ENCODE measurements at places on chromosomes 7 and 10.

DNA sequence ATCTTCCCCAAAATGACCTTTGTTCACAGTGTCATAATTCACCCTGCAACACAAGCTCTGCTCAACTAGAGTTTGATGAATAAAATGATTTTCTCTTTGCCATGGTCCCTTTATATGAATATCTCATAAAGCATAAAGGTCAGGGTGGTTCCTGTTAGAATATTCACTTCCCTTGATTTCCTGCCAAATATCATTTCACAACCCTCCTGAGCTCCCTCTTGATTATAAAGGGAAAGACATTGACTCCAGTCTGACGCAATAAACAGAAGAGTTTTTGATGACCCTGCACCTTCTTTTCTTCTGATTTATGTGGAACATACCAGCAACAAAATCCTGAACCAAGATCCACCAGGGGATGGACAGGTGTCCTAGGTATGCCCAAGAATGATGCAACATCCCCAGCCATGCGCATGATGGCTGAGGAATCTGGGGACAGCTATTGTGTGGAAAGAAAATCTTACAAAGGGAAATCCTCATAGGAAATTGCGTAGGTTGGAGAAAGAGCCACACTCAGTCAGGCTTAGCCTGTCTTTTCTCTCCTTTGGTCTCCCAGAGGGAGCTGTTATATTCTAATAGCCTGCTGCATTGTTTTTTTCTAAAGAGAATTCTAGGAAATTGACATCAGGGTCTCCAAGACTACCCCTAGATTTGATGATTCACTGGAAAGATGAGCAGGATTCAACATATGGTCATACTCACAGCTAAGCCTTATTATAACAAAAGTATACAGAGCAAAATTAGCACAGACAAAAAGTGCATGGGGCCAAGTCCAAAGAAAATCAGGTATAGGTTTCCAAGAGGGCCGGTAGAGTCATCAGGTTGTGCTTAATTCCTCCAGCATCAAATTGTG is 18.8 kb downstream of the IFIT3 start:
- DNase-seq, result no peak

GRCh38 chr10:73997461-73997786 is 492 bp upstream of the VCL start:
- DNase-seq, result no peak

- peak; percentile 84 for DNase-seq
Observed at GRCh38 chr7:31192986-31193385, 140.9 kb downstream of the ADCYAP1R1 start.

DNA sequence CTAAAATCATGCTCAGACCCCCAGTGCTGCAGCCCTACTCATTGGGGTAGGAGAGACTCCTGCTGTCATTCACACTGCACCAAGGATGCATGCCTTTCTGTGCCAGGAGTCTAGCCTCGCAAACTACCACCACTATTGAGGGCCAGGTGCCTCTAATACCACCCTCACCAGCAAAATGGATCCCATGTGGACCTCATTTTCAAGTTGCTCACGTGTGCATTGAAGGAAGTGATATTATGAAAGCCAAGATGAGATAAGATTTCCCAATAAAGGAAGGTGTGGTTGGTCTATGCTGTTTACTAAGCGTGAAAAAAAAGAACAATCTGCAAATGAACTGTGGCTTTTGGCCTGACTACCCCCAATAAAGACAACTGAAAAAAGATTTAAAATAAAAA is 7.2 kb upstream of the LAMTOR4 start:
- no peak for DNase-seq

- DNase-seq, result no peak
Observed at GRCh38 chr10:103768345-103768744, 87.0 kb downstream of the SH3PXD2A start.

GRCh38 chr7:89002981-89003956 is 207.7 kb upstream of the TEX47 start:
- DNase-seq, result no peak

DNA sequence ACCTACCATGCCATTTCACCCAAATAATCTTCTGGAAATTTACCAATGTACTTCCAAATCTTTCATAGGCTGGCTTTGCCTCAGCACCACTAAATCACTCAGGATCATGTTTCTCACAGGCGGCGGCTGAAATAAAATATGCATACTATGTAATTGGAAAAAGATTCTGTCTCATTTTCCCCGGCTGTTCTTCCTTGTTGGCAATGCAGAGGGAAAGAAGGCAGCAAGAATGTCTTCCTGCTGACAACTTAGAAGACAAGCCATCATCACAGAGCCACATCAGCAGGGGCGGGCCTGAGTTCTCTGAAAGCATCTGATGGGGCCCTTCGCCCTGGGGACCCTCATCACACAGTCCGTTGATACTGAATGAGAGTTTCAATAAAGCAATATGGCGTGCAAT is 39.2 kb upstream of the COL1A2 start:
- DNase-seq, result no peak

DNA sequence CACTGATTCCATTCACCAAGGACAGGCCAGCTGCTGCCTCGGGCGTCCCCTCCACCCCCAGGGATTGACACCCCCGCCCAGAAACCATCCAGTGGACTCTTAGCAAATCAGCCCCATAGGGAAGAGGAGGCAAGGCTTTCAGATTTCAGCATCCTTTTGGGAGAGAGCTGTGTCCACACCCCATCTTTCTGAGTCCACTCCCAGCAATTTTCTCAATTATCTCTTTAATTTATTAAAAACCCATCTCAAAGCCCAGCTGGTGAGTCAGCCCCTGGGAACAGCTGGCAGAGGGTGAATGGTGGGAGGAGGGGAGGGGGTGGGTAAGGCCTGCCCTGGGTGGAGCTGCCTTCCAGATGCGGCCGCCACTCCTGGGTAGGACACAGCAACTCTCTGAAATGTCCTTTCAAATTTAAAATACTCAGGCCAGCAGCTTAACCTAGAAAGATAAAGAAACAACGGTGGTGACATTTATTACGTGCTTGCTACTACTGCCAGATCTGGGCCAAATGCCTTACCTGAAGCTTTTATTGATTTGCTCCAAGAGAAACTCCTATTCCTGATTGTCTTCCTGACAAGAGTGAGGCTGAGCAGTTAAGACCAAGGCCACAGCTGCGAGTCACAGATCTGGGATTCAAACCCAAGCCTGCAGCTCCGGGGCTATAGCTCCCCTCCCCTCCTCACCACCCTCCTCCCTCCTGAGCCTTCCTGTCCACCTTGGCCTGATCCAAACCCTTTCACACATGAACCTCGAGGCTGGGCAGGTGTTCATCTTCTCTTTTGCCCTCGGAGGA is 120.4 kb downstream of the RGS10 start:
- DNase-seq, result no peak

DNA sequence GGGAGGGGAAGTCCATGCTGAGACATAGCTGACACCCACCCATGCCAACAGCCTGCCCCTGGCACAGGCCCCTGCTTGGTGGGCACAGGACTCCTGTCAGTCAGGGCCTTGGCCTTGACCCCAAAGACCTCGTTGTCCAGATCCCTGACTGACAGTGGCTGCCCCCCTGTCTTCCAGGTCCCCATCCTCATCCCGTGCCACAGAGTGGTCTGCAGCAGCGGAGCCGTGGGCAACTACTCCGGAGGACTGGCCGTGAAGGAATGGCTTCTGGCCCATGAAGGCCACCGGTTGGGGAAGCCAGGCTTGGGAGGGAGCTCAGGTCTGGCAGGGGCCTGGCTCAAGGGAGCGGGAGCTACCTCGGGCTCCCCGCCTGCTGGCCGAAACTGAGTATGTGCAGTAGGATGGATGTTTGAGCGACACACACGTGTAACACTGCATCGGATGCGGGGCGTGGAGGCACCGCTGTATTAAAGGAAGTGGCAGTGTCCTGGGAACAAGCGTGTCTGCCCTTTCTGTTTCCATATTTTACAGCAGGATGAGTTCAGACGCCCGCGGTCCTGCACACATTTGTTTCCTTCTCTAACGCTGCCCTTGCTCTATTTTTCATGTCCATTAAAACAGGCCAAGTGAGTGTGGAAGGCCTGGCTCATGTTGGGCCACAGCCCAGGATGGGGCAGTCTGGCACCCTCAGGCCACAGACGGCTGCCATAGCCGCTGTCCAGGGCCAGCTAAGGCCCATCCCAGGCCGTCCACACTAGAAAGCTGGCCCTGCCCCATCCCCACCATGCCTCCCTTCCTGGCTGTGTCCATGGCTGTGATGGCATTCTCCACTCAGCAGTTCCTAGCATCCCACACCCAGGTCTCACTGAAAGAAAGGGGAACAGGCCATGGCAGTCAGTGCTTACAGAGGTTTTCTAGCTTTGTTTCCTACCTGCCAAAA is 197.2 kb downstream of the EBF3 start:
- no peak for DNase-seq

DNA sequence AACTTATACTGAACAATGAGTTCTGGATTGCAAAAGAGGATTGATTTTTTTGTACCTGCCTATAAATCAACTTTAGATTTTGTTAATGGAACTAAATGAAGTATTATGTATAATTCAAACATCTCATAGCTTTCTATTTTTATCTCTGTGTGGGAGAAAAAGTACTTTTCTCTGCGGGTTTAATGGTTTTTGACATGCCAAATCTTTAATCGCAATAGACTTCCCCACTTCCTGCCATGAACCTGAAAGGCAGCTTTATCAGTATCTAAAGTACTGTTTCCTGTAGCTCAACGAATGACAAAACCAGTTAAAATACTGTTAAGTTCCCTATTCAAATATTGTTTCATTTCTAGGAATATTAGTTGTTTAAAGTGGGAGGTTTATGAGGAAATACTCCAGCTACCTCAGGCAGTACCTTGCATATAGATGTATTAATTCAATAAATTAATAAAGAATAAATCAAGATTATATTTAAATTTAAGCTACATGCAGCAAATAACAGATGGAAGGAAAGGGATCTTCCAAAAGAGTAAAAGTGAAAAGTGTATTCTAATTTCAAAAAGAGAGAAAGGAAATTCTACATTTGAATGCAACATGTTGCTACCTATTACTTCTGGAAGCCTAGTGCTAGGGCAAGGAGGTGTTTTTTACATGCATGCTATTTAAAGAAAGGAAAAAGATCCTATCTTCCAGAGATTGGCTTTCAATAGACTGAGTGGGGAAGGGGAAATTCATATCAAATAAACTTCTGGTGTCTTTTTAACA is 75.9 kb downstream of the SVOPL start:
- no peak for DNase-seq

DNA sequence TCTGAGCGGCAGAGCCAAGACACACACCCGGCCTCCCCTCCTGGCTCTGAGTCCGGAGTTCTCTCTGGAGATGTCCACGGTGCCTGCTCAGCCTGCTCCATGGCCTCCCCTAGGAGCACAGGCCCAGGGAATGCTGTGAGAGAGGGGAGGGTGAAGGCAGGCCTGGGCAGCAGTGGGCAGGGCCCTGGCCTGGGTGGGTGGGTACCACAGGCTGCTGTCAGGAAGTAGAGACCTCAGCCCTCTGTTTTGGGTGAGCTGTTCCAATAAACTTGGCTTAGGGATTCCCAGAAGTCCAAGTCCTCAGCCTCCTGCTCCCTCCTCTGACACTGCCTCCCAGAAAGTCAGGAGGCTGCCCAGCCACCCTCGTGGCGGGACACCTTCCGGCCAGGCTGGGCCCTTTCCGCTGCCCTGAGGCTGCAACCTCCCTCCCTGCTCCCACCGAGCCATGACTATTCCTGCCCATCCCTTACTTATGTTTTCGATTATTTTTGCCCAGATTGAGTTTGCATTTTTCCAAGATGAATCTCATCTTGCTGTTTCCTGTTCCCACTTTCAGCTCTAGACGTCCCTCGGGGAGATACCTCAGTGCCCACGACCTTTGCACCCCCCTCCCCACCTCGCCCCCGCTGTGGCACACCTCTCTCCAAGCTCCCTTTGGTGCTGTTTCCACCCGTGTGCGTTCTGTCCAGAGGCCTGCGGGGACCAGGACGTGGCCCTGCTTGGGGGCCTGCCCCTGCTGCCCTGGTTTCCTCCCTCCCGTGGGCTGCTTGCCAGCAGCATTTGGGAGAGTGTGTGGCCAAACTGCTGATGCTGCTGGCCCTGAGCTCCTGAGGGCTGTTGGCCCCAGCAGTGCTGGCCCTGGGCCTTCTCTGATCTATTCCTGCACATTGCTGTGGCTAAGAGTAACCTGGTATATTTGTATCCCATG is 5.8 kb upstream of the POLM start:
- DNase-seq, result no peak

GRCh38 chr10:3881622-3882021 is 96.6 kb upstream of the KLF6 start:
- no peak for DNase-seq

GRCh38 chr7:54349229-54349628 is 192.9 kb upstream of the VSTM2A start:
- DNase-seq, result no peak

- DNase-seq, result peak; percentile 84
Observed at GRCh38 chr7:28179120-28180030, 1.2 kb downstream of the JAZF1 start.

DNA sequence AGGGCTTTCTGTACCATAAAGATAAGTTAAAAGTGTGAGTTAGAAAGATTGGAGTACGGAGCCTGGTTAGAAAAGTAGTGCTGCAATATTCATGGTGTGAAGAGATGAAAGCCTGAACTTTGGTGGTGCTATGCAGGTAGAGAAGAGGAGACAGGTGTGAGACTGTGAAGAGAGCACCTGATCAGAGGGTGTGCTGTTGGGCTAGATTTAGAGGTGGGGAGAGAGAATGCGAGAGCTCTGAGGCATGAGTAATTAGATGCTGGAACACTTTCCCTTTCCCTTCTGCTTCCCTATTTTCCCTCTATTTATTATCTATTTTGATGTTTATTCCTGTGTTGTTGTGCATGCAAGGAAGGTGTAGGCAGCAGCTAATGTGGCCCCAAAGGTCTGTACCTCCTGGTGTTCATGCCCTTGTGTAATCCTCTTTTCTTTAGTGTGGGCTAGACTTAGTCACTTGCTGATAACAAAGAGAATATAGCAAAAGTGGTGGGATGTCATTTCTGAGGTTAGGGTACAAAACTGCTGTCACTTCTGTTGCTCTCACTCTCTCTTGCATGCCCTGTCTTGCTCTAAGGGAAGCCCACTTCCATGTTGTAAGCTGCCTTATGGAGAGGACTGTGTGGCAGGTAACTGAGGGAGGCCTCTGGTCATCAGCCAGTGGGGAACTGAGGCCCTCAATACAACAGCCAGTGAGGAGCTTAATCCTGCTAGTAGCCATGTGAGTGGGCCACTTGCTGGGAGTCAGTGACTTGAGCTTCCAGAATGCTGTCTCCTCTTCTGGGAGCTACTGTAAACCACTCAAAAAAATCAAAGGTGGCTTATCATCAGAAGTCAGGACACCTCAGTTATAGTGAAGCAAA is 2.6 kb upstream of the ATXN7L1 start:
- no peak for DNase-seq

DNA sequence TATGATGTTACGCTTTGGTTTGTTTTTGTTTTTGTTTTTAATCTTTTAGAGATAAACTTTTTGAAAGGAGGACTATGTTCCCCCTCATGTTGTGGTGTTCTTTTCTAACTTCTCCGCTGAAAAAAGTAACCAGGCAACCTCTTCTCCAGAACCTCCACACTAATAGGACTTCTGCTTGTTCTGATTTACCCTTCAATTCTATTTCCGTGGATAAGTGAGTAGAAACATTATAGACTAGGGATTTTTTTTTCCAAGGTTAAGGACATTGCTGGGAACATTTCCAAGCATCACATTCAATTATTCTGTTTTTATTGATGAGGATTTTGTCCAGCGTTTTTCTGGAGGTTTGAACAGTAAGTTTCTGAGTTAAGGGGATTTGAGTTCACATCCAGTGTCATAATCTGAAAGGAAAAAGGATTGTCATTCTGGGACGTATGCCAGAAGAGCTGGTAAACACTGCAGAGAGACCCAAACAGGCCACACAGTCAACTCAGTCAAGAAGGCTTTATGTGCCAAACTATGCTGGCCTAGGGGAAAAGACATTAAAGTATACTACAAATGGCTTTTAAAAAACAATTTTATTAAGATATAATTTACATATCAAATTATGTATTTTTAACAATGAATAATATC is 28.3 kb upstream of the RALA start:
- peak; percentile 48 for DNase-seq
